NCI-H2081 treated with DMSO at 0.1 percent for 48 hours (cell line): ENCODE measurements at places on chromosomes 7 and 10.

- no peak for DNase-seq
Observed at GRCh38 chr10:20110125-20111100, 294.2 kb downstream of the PLXDC2 start.

DNA sequence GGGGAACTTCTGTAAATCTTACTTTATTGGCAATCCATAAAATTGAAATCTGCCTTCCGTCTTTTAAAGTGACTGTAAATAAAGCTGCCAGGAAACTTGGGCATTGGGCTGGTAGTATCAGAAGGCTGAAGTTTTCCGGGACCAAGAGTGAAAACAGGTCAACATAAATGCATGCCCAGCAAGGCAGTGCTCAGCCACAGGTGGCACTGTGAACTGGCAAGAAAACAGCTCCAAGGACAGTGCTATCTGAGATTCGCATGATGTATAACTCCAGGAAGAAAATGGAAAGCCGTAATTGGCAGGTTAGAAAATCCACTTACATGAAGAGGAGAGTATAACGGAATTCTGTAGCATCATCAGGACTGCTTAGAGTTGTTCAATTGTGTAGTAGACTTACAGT lies 1.9 kb upstream of the INSYN2A start:
- no peak for DNase-seq

GRCh38 chr7:138354066-138354465 lies 106.0 kb upstream of the TRIM24 start:
- no peak for DNase-seq

GRCh38 chr7:99083068-99083651 lies 60.7 kb downstream of the SMURF1 start:
- DNase-seq: no peak

- DNase-seq: no peak
Observed at GRCh38 chr10:71176661-71177060, 35.7 kb upstream of the UNC5B start.

- no peak for DNase-seq
Observed at GRCh38 chr10:112821663-112822062, 128.4 kb upstream of the TCF7L2 start.

DNA sequence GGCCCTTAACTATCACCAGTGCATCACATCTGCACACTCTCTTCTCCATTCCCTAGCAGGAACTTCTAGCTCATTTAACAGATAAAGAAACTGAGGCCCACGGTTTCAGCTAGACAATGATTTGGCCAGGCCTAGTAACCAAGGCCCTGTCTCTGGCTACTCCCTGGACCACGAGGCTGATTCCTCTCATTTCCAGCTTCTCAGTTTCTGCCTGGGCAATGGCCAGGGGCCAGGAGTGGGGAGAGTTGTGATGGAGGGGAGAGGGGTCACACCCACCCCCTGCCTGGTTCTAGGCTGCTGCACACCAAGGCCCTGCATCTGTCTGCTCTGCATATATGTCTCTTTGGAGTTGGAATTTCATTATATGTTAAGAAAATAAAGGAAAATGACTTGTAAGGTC lies 13.5 kb downstream of the AQP1 start:
- DNase-seq: no peak

GRCh38 chr7:128323040-128323439 lies 20.7 kb downstream of the RBM28 start:
- no peak for DNase-seq

DNA sequence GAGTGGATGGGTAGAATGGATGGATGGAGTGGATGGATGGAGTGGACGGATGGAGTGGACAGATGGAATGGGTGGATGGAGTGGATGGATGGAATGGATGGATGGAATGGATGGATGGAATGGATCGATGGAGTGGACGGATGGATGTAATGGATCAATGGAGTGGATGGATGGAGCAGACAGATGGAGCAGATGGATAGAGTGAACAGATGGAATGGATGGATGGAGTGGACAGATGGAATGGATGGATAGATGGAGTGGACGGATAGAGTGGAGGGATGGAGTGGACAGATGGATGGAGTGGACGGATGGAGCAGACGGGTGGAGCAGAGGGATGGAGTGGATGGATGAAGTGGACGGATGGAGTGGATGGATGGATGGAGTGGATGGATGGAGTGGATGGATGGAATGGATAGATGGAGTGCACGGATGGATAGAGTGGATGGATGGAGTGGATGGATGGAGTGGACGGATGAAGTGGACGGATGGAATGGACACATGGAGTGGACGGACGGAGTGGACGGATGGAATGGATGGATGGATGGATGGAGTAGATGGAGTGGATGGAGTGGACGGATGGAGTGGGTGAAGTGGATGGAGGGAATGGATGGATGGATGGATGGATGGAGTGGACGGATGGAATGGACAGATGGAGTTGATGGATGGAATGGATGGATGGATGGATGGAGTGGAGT lies 260.3 kb upstream of the C7orf33 start:
- no peak for DNase-seq

DNA sequence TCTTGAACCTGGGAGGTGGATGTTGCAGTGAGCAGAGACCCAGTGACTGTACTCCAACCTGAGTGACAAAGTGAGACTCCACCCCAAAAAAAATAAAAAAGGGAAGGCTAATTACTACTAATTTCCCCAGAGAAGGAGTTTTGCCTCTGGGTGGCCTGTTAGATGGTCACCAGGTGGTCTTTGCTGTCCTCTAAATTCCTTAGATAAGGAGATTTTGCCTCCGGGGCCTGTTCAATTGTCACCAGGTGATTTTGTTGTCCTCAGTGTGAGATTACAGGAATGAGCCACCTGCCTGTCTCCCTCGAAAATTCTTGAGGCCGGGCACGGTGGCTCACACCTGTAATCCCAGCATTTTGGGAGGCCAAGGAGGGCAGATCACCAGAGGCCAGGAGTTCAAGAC lies 24.4 kb upstream of the ZMIZ2 start:
- no peak for DNase-seq

DNA sequence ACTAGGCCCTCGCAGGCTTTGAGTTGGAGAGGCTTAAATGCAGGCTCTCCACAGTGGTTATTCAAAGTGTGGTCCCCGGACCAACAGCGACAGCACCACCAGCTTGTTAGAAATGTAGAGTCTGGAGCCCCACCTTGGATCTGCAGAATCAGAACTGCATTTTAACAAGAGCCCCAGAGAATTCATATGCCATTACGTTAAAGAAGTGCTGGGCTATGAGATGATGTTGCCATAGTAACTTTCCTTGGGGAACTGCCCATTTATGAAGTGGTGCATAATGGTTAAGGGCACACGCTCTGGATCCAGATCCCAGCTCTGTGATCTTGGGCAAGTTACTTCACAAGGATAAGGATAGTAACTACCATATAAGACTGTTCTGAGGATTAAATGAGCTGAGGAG lies 48.9 kb downstream of the ZCCHC24 start:
- DNase-seq: no peak

- DNase-seq: no peak
Observed at GRCh38 chr7:1752111-1752510, 82.0 kb downstream of the ELFN1 start.

- DNase-seq: no peak
Observed at GRCh38 chr10:60123172-60123571, 216.8 kb upstream of the CCDC6 start.

- peak; percentile 0 for DNase-seq
Observed at GRCh38 chr10:48551861-48552591, 52.8 kb downstream of the ARHGAP22 start.

DNA sequence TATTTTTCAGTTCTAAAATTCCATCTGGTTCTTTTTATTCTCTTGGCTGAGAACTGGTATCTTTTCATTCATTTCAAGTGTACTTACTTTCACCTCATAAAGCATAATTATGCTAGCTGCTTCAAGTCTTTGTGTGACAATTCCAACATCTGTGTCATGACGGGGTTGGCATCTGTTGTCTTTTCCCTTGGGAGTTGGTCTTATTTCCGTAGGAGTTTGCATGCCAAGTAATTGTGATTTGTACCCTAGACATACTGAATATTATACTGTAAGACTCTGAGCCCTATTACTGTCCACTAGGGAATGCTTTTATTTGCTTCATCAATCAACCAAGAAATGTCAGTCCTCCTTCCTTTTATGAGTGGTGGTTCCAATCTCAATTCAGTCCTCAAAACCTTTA lies 24.6 kb upstream of the HUS1 start:
- no peak for DNase-seq

- DNase-seq: no peak
Observed at GRCh38 chr7:5441840-5442503, 18.3 kb upstream of the TNRC18 start.

DNA sequence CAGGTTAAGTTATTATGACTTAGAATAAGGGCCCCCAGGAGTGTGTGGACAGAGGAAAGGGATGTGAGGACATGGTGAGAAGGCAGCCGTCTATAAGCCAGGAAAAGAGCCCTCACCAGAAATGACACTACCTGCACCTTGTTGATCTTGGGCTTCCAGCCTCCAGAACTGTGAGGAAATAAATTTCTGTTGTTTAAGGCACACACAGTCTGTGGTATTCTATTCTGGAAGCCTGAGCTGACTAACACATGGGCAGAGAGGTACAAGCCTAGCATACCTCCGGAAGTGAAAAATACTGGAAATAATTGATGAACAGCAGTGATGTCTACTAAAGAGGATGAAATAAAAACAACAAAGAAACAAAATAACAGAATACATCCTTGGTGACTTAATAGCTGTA lies 46.1 kb upstream of the GRB10 start:
- DNase-seq: no peak
